ENCODE measurements at places on chromosomes 7 and 10. TPM values are rescaled to one million over a fixed set of nuclear protein-coding genes. Genes with fewer than 3 reads are reported as not detected.

DNA sequence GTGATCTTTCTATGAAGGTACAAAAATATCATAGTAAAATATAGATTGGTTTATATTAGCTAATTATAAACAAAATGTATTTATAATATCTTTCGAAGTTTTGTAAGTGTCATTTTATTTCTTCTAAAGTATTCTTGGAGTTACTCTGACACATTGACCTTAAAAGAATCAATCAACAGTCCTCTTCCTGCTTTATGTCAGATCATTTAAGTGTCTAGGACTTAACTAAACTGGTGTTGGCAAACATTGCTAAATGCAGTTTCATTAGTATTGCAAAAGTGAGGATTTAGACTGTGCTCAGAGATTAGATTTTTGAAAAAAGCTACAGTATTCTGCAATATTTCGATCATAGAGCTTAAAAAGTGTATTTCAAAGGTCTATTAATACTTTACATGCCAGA lies 10.3 kb downstream of the GLCCI1 start:
- DNase-seq, result no peak

- no peak for DNase-seq
These were observed 38.4 kb downstream of the TWIST1 start for GRCh38 chr7:19079066-19079465.

Gene ABCB1
- 20.6 TPM for total RNA-seq

Gene CALHM3
- 0.14 TPM for total RNA-seq

DNA sequence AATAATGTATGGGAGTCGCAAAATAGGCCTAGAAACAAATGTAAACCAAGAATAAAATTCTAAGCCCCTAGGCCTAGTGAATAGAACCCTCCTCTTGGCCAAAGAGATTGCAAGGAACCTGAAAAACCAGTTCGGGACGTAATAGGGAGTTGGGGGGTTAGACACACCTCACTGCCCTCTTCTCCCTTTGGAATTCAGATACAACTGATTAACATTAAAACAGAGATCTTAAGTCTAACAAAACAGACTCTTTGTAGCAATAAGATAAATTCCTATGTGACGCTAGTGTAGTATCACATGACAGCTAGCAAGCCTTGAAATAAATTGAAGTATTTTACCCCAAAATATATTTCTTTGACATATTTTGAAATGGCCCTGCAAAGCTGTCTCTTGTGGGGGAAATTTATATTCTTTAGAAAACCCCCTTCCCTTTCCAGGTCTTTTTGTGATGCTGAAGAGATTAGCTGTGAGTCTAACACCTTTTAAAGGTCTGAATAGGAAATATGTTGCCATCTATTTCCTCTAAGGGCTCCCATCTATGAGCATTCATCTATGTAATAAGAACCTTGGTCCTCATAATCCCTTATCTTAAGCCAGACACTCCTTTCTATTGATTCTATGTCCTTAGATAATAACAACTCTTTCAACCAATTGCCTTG lies 623.4 kb upstream of the NRG3 start:
- no peak for DNase-seq

Gene SKIDA1
- 2.3 TPM for total RNA-seq

Gene CYP2C19
- 121 TPM for total RNA-seq

Gene CYP2C9
- 4.3 TPM for total RNA-seq

All from liver (tissue), 10 donors.